ENCODE measurements at places on chromosomes 2 and 18.

DNA sequence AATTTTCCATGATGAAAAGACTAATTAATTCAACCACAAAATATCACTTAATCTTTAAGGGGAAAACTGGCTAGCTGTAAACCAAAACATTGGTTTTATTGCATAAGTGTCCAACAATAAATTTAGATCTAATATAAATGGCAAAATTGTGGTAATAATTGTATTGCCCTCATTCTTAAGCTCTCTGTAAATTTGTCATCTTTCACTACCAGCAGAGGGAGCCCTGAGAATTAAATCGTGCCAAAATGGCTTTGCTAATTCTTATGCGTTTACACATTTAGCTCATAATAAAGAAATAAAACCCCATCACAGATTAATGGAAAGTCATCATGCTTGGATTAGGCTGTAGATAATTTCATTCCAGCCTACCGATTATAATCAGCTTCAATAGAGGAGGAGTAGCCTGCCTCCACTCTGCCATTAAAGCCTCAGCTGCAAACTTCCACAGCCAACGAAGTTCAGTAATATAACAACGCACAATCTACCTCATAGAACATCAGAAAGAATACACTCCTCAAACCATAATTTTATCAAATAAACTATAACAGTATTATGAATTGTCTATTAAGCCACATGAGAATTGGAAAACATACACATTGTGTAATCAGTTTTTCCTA, 70.0 kb upstream of the ATP5MC3 start:
- no peak for DNase-seq

- peak; percentile 99 for DNase-seq
Measured at GRCh38 chr18:11857177-11857887, 6.1 kb downstream of the CHMP1B start.

- DNase-seq = no peak
Measured at GRCh38 chr18:7886436-7886835, 319.3 kb downstream of the PTPRM start.

- DNase-seq = no peak
Measured at GRCh38 chr2:41967476-41968181, 80.2 kb upstream of the PKDCC start.
